Diencephalon (tissue), 1 donor: ENCODE measurements at places on chromosomes 7 and 10. TPM values are rescaled to one million over a fixed set of nuclear protein-coding genes. Genes with fewer than 3 reads are reported as not detected.

Gene TMEM209
- 17.3 TPM for total RNA-seq

Gene TCAF2
- total RNA-seq, result 0.92 TPM

Gene MARVELD1
- 4.4 TPM for total RNA-seq

Gene USP6NL
- 29.8 TPM for total RNA-seq

Gene TAC1
- 89.5 TPM for total RNA-seq

Gene SPAM1
- total RNA-seq, result not detected

Gene ADAM8
- 1.4 TPM for total RNA-seq

Gene WEE2
- total RNA-seq, result 0.23 TPM

Gene CDHR3
- total RNA-seq, result 6.7 TPM

Gene GIMAP8
- total RNA-seq, result 2.8 TPM

Gene GDF2
- total RNA-seq, result 0.23 TPM
